RPMI7951 (cell line): ENCODE measurements at places on chromosomes 16 and 17. TPM values are rescaled to one million over a fixed set of nuclear protein-coding genes. Genes with fewer than 3 reads are reported as not detected.
A peak's percentile ranks its signal among the peaks of the same experiment; 100 is the strongest.

The HSD17B1 gene
- total RNA-seq: 0.68 and 1.4 TPM in 2 replicates

- DNase-seq: no peak
Observed at GRCh38 chr17:9022573-9023391, 1.5 kb downstream of the NTN1 start.

DNA sequence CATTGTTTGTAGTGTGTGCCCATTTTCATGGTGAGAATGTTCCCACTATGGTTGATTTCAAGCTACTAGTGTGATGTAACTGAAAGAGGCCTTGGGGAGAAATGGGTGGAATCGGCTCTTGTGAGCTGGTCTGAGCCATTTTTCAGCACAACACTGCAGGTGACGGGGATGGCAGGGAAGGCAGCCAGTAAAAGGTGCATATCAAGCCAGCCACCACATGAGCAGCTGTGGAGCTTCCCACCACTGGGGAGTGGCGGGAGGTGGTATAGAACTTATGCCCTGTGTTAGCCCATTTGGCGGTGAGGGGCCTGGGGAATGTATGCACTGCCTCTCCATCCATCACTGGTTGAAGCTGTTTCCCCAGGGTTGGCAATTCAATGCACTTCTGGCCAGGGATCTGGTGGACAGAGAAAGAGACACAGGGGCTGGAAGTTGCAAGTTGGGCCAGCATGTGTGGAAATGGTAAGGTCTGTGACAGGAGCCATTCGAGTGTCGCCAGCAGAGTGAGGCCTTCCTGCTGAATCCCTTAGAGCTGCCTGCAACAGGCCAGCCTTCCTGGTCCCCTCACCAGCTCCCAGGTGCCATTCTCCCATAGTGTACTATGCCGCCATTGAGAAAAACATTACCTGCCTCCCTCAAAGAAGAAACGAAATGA is 31.7 kb upstream of the BRD7 start:
- DNase-seq: no peak

DNA sequence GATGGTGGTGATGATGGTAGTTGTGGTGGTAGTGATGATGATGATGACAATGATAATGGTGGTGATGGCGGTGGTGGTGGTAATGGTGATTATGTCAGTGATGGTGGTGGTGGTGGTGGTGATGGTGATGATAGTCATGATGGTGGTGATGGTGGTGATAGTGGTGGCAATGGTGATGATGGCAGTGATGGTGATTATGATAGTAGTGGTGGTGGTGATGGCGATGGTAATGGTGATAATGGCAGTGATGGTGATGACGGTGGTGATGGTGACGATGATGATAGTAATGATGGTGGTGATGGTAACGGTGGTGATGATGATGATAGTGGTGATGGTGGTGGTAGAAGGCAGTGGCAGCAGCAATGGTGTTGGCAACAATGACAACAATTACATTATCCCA is 55.3 kb downstream of the RBFOX3 start:
- no peak for DNase-seq

DNA sequence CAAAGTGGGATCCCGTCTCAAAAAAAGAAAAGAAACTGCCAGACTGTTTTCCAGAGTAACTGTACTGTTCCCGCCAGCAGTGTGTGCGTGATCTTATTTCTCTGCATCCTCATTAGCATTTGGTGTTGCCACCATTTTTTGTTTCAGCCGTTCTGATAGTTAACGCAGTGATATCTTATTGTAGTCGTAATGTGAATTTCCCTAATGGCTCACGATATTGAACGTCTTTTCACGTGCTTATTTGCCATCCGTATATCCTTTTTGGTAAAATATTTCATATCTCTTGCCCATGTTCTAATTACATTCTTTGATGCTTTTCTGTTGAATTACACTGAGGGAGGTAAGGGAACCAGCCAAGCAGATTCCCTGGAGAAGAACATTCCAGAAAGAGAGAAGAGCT is 92.4 kb downstream of the SEC14L1 start:
- no peak for DNase-seq

DNA sequence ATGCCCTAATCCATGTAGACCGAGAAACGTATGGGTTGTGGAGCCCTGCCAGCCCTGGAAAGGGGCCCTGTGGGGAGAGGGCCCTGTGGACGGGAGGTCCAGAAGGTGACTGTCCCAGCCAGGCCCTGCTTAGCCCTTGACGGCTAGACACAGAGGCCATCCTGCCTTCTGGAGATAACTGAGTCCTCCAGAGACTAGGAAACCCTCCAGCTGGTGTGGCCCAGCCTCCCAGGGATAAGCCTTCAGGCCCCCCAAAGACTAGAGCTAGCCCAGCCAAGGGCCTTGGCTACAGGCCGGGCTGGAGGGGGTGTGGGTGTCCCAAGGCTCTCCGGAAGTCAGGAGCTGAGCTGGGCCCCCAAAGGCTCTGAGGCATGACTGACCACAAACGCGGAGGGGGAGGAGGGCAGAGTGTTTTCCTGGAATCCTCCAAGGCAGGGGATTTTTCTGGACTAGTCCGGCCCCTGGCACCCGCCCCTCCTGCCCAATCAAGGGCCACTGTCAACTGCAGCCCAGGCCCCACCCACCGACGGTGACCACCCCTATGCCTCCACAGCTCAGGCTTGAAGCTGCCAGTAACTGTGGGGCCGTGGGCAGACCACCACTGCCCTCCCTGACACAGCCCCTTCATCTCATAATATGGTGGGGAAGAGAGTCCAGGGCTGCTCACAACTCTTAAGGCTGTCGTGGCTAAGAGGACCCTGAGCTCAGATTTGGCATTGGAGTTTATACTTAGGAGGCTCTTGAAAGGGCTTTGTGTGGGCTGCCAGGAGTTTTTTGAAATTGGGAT is 885 bp upstream of the VASN start:
- peak; percentile 97 for DNase-seq

The IKZF3 gene
- total RNA-seq: not detected in 2 replicates

The NAGS gene
- total RNA-seq: 1.8 and 3.3 TPM in 2 replicates

DNA sequence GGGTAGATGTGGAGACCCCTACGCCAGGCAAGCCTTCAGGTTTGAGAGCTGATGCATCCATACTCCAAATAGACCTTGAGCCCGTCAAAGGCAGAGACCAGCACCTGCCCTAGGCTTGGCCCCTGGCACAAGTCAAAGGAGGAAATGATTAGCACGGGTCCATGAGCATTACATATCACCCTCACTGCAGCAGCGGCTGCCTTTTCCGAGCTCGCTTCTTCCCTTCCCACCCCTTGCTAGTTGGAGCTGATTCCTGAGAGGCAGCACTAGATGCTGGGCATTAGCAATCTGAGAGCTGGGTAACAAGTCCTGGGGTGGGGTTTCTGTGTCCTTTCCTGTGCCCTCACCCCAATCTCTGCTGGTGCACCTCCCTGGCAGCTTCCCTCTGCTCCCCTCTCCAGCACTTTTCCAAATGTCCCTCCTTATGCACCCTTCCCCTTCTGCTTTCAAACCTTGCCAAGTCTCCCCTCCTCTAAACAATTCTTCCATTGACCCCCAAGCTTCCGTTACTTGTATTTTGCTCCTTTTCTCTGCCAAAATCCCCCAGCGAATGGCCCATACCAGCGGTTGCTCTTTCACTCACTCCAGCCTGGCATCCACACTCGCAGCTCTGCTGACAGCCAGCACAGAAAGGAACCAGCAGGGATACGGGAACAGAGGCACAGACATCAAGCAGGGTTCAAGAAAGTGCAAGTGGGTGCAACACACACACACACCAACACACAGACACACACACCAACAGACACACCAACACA is 3.0 kb downstream of the CDRT4 start:
- no peak for DNase-seq

- DNase-seq: no peak
Observed at GRCh38 chr16:4778050-4778392, 10.1 kb downstream of the SEPTIN12 start.

The CD7 gene
- not detected in 2 replicates for total RNA-seq

DNA sequence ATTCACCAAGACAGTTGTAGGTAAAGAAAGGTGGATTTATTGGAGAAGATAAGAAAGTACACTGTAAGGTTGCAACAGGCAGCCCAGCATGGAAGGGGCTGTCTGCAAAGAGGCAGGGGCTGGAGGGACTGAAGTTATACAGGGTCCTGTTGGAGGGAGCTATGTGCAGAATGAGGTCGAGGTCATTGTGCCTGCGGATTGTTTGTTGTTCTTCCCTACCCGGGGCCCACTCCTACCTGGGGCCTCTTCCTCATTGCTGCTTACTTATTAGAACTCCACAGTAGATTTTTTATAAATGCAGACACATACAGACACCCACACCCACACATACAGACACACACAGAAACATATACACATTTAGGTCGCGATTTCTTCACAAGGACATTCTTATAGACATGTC is 466.2 kb downstream of the MAF start:
- no peak for DNase-seq

DNA sequence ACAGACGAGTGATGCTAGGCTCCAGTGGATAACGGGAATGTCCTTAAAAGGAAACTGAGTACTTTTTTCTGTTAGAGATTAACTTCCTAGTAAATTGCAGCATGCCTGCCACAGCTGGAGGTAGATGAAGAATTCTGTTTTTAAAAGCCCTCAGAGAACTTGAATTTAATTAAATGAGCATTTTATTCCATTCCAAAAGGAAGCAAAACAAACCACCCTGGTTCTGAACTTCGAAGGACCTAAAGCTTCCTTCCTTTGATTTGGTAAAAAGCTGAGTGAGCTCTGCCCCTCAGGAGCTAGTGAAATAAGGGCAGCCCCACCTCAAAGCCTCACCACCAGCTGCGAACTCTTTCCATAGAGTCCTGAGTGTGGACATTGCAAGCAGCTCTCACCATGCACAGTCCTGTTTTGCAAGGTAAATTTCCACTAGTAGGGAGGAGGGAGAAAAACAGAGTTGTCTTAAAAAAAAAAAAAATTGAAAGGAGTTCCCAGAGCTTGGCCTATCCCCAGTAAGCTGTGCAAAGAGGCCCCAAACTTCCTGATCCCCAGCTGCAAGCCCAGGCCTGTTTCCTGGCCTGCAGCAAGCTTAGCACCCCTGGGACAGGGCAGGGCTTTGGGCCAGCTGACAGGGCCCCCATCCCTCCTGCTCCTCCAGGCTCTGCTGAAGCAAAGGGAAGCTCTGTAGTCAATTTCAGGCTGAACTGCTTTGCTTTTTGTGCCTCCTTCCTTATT is 11.2 kb downstream of the CHD9NB start:
- no peak for DNase-seq

- DNase-seq: peak; percentile 21
Observed at GRCh38 chr17:69712801-69713311, 298.4 kb downstream of the MAP2K6 start.

- DNase-seq: no peak
Observed at GRCh38 chr17:35949401-35949800, 5.9 kb upstream of the LYZL6 start.

GRCh38 chr16:3762107-3762750 is 44.9 kb upstream of the TRAP1 start:
- DNase-seq: no peak

DNA sequence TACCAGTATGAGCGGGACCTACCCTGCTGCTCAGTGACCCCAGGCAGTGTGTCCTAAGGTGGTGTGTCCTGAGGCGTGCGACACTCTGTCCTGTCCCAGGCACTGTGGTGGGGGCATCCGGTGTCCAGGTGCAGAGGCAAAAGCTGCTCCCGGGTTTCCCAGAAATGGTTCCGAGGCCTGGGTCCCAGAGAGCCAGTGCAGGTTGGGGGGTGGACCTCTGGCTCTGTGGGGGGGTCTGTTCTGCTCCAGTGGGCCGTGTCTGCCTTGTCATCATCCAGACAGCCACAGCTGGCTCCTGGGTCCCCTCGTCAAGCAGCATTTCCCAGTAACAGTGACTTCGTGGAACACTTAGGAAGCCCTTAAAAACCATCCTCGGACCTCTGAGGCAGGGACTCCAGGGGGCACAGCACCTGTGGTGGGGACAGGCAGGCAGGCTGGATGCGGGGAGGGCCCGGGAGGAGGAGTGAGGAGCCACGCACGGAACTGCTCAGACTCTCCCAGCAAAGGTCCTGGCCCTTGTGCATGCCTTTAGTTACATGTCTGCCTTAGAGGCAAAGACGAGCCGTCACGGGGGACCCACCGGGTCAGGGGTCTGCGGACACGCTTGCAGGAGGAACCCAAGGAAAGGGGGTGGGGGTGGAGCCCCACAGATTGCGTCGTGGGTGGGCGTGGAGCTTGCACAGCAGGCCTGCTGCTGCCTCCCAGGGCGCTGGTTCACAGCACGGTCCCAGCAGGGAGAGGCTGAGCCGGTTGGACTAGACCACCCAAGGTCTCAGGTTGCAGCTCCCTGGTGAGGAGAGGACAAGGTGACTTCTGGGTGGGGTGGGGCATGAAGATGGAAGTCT is 5.6 kb downstream of the SLC16A3 start:
- DNase-seq: no peak

The CDRT4 gene
- 0.24 and 0.49 TPM in 2 replicates for total RNA-seq

GRCh38 chr16:84532291-84532724 is 27.8 kb upstream of the MEAK7 start:
- DNase-seq: peak; percentile 100

DNA sequence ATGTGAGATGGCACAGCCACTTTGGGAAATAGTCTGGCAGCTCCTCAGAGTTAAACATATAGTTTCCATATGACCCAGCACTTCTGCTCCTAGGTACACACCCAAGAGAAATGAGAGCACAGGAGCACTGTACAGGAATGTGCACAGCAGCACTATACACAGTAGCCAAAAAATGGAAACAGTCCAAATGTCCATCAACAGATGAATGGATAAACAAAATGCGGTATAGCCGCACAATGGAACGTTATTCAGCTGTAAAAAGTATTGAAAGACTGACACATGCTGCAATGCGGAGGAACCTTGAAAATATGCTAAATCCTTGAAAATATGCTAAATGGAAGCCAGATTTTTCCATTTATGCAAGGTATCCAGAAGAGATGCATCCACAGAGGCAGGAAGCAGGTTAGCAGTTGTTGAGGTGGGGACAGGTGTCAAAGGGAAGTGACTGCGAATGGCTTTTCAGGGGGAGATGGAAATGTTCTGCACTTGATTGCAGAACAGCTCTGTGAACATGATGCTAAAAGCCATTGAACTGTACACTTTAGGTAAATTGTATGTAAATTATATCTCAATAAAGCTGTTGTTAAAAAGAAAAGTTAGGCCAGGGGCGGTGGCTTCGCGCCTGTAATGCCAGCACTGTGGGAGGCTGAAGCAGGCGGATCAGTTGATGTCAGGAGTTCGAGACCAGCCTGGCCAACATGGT is 80.7 kb downstream of the MPRIP start:
- no peak for DNase-seq

DNA sequence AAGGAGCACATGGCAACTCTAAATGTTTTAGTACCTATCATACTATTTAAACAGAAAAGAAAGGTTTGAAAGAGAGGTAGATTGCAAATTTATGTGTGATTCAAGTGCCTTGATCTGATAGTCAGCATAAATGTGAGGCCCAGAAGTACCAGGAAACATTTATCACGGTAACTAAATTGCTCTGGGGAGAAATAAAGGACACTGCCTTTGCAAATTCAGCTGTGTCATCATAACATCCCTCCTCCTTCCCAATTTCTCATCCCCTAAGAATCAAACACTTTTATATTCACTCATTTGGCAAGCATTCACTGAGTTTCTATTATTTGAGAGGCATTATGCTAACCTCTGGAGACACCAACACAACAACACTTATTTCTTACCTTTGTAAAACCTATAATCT is 563.4 kb upstream of the CA10 start:
- no peak for DNase-seq

GRCh38 chr16:60204181-60204580 is 1470.1 kb upstream of the GOT2 start:
- peak; percentile 21 for DNase-seq

- DNase-seq: no peak
Observed at GRCh38 chr16:80120899-80121521, 419.8 kb upstream of the DYNLRB2 start.

The SLC47A1 gene
- 0.36 TPM in 1 of 2 replicates, not detected in the other for total RNA-seq
